ENCODE measurements at places on chromosomes 16 and 17.

DNA sequence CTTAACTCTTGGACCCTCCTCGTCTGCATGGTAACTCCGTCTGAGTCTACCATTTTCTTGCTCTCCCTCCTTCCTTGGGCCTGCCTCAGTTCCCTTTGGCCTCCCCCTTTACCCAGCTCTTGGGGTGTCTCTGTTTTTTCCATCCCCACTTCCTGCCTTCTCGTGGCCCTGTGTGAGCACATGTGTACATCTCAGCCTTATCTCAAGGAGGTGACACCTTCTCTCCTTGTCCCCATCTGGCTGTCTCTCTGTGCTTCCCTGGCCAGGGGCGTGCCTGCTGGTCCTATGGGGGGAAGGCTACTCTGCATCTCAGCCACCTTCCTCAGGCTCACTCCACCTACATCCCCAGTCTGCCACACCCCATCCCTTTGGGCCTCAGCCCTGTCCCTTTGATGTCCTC, 6.6 kb downstream of the CTF1 start:
- no peak for DNase-seq

DNA sequence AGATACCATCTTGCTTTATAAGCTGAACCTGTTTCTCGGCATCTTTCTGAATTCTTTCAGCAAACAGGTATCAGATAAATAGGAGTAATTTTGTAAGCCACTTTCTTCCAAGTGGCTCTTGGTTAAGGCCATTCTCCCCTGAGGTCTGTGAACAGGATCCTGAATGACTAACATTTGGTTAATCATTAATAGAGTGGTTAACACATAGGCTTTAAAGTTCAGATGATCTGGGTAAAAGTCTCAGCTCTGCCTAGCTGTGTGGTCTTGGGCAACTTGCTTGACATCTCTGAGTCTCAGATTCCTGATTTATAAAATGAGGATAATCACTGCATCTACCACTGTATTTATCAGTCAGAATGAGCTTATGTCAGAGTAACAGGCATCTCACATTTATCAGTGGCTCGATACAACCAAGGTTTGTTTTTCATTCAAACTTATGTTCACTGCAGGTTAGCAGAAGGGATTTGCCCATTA, 44.4 kb upstream of the ANKFN1 start:
- DNase-seq: no peak

GRCh38 chr16:59090541-59090940, 356.4 kb upstream of the GOT2 start:
- DNase-seq: no peak

- DNase-seq: no peak
Observed at GRCh38 chr17:68417317-68417716, 40.0 kb downstream of the WIPI1 start.

- DNase-seq: no peak
Observed at GRCh38 chr17:34249061-34249460, 6.0 kb upstream of the CCL2 start.

- DNase-seq: no peak
Observed at GRCh38 chr17:4786516-4786915, 352 bp upstream of the VMO1 start.

DNA sequence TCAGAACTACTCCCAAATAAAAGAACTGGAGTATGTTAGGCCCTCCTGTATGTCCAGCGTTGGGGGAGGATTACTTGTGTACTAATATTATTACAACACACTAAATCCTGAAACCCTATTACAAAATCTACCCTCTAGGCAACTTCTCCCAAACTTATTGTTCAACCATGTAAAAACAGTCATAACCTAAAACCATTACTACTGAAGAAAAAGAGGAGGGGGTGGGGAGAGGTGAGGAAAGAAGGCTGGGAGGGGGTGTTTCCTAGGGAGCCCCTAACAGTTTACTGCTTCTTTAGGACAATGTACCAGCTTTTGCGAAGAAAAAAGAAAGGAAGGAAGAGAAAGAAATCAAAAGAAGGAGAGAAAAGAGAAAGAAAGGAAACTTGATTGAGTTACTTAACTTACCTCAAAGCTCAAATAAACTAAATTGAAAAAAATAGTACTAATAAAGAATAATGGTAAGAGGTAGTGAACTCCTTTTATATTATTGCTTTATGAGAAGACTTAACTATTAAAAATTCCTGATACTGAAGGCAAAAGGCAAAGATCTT, 2.3 kb downstream of the SALL1 start:
- DNase-seq: no peak

DNA sequence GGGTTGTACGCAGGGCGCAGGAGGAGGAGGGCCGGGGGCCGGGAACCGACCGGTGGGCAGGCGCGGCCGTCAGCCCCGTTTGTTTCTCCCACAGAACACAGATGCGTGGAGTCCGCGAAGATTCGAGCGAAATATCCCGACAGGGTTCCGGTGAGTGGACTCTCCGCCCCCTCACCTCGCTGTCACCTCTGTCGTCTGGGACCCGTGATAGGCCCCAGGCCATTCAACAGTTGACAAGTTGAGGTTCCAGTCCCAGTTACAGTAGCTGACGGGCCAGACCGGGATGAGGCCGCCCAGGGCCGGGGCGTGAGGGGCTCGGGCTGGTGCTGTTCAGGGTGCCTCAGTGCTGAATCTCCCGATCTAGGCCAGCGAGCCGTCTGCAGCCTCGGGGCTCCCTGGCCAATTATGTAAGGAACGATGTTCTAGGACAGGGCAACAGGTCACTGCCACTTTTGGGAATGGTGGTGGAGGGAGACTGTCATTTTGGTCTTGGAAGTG, 628 bp downstream of the GABARAPL2 start:
- no peak for DNase-seq

DNA sequence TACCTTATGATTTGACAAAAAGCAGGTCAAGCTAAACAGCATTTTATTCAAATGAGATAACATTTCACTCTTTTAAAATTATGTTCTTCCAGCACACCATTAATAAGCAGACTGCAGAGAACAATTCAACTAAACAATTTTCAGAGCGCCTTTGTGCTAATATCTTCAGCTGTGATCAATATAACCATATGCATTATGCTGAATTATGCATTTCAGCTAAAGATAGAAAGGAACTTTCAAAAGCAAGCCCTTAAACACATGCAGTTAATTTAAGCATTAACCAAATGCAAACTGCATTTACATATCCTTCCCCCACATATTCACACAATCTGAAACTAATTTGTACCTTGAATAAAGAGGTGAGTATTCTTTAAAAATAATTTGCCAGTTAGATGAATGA, 41.6 kb downstream of the RPGRIP1L start:
- no peak for DNase-seq

DNA sequence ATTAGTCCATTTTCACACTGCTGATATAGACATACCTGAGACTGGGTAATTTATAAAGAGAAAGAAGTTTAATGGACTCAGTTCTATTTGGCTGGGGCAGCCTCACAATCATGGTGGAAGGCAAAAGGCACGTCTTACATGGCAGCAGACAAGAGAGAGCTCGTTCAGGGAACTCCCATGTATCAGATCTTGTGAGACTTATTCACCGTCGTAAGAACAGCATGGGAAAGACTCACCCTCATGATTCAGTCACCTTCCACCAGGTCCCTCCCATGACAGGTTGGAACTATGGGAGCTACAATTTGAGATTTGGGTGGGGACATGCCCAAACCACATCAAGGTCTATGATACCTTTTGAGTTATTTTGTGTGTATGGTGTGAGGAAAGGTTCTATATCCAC, 66.9 kb downstream of the METRNL start:
- DNase-seq: no peak

GRCh38 chr16:64882078-64882784, 239.6 kb downstream of the CDH11 start:
- DNase-seq: no peak

DNA sequence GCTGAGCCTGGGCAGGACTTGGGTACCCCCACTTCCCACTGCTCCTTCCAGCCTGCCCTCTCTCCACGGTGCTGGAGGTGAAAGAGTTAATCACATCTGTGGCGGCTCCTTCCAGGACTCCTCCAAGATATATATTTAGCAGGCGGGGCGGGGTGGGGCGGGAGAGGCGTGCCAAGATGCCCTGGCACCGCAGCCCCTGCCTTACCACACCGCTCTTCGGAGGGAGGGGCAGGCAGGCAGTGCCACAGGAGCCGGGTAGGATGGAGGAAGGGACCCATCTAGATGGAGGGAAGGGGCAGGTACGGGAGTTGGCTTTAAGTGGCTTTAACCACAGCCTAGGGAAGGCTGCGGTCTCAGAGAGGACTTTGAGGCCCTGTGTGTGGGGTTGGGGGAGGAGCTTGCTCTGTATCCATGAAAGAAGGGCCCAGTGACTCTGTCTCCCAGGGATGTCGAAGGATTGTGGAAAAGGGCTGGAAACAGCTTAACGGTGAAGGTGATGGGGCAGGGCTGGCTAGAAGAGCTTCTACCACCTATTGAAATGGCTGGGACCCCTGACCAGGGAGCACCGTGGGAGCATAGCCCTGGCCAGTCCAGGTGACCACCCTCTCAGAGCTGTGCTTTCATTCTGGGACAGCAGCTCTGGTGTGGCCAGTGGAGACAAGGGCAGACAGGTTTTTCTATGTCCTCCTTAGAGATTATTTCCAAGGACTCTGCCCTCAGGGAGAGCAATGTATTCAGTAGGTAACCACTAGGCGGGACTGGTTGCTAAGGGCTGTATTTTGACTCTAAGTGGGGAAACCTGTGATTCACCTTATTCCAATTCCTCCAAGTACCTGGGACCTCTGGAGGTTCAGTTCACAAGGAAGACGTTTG, 13.0 kb downstream of the GPR142 start:
- DNase-seq: no peak

- DNase-seq: no peak
Observed at GRCh38 chr16:51490866-51491265, 339.8 kb upstream of the SALL1 start.

- DNase-seq: peak; percentile 72
Observed at GRCh38 chr17:2398655-2399571, 1.9 kb downstream of the MNT start.

DNA sequence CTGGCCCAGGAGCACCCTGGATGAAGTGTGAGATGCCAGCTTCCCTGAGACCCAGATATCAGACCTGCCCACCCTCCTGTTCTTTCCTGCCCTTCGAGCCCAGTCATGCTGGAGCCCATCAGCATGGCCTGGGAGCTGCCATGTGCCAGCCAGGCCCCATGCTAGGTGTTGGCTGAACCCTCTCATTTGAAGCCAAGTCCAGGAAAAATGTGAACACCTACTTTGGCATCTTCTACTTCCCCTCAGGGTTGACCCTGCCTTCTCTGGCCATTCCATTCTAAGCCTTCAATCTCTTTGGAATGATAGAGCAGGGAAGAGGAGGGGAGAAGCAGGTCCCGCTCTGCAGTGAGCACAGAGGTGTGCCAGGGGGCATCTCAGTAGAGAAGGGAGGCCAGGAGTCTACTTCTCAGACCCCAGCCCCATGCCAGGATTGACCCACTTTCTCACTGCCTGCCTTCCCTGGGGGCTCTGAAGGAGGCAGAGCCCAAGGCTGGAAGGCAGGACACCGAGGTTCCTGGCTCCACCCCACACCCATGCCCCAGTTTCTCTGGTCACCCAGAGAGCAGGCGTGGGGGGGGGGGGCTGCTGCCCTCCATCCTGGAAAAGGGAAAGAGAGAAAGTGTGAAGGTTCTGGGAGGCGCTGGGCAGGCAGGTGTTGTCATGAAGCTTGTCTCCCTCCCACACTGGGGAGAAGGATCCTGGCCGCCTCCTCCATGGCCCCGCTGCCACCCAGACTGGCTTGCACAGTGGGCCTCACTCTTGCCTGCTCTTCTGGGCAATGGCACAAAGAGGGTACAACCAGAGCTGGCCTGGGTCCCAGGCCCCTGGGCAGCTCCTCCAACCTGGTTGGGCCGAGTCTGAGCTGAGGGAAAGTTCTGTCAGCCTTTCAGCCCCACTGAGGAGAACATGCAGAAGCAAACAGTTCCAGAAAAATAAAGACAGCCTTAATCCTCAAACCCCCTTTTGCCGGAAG, 9.3 kb downstream of the HDAC5 start:
- no peak for DNase-seq

DNA sequence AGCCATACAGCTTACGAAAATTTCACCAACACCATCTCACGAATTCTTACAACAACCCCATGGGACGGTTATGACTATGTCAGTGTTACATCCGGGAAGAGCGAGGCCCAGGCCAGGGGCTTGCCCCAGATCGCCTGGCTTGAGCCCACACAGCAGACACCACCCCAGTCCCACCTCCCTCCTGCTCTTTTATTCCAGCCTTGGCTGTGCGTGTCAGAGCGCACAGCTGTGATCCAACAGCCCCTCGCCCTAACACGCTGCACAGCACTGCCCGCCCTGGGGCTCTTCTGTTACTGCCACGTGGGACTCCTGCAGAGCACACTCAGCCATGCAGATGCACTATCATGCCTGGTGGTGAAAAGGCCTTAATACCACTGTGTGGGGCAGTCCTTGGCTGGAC, 127.9 kb downstream of the ENGASE start:
- DNase-seq: no peak

DNA sequence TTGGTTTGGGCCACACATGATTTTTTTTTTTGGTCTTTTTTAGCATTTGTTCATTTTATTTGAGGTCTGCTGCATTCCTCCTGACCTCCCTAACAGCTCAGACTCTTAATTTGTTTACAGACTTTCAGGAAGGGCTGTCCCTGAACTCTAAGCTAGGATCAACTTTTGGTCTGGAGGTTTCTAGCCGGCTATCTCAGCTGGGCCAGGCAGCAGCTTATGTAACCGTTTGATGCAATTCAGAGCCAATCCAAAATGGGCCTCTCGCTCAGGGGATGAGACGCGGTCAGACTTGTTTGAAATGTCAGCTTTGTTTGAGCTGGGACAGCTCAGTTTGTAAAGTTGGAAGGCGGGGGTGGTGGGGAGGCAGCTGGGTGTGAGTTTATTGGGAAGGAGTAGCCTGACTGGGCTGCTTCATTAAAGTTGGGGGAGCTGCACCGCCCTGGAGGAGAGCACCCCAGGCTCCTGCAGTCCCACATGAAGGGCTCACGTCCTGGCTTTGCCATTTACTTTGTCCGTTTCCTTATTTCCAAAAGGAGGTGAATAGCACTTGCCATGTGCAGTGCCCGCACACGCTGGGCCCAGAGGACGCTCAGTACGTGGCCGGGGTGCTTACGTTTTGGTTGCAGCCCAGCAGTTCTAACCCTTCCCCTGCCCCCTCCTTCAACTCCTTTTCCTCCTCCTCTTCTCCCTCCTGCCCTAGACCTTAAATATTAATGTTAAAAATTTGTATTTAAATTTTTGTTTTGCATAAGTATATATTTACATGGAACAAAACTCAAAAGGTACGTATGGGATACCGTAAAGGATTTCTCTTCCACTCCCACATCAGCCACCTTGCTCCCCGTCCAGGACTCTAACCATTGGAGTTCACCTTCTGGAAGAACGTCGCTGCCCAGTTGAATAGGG, 121.2 kb downstream of the SNX29 start:
- no peak for DNase-seq

DNA sequence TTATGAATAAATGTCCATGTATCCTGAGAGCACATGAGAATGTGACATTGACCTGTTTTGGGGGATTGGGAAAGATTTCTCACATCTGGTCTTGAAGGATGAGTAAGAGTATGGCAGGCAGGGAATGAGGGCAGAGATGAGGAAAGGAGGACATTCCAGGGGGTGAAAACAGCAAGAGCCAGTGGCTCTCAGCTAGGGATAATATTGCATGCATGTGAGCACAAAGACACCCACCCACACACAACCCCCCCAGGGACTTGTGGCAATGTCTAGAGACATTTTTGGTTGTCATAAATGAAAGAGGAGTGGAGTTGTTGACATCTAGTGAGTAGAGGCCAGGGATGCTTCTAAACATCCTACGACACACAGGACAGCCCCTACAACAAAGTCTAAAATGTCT, 6.0 kb downstream of the MYO1D start:
- no peak for DNase-seq

GRCh38 chr17:10733666-10734065, 3.8 kb upstream of the TMEM220 start:
- DNase-seq: no peak

Measured in neuronal stem cell (in vitro differentiated cells).